Left lobe of liver (tissue), 2 donors: ENCODE measurements at places on chromosomes 4 and X. TPM values are rescaled to one million over a fixed set of nuclear protein-coding genes. Genes with fewer than 3 reads are reported as not detected.

The SH2D1A gene
- total RNA-seq = 0.70 TPM

The HELT gene
- total RNA-seq = not detected

The PPP1R2C gene
- total RNA-seq = not detected

The ENPEP gene
- total RNA-seq = 18.9 TPM

The ARSD gene
- 35.4 TPM for total RNA-seq

The PABPC5 gene
- 0.38 TPM for total RNA-seq

The SMR3B gene
- total RNA-seq = not detected

The TKTL1 gene
- total RNA-seq = not detected

The GLRA3 gene
- not detected for total RNA-seq

The MFAP3L gene
- total RNA-seq = 58.3 TPM

The ZNF157 gene
- not detected for total RNA-seq

The GIMD1 gene
- not detected for total RNA-seq

The SYNPO2 gene
- total RNA-seq = 3.6 TPM

The AIMP1 gene
- 14.3 TPM for total RNA-seq

The ATP2B3 gene
- total RNA-seq = not detected

The BST1 gene
- total RNA-seq = 3.7 TPM

The CYSLTR1 gene
- total RNA-seq = 0.25 TPM

The SHROOM3 gene
- total RNA-seq = 39.9 TPM

The SRPK3 gene
- not detected for total RNA-seq

The RNF128 gene
- total RNA-seq = 39.3 TPM

The SULT1B1 gene
- total RNA-seq = 31.0 TPM

The AADAT gene
- 19.0 TPM for total RNA-seq

The GPR173 gene
- total RNA-seq = 0.23 TPM

The GPM6B gene
- total RNA-seq = 0.48 TPM

The TLR10 gene
- 0.08 TPM for total RNA-seq

The DTHD1 gene
- 0.05 TPM for total RNA-seq

The DCK gene
- total RNA-seq = 1.9 TPM

The GPR50 gene
- total RNA-seq = not detected

The BMX gene
- 0.78 TPM for total RNA-seq

The C4orf51 gene
- total RNA-seq = not detected

The MAGEB6B gene
- total RNA-seq = not detected

The NLGN4X gene
- 1.5 TPM for total RNA-seq

The DSPP gene
- total RNA-seq = not detected

The SHOX gene
- not detected for total RNA-seq

The TBCK gene
- total RNA-seq = 17.6 TPM

The FGFR3 gene
- total RNA-seq = 48.5 TPM

The SPANXA2 gene
- not detected for total RNA-seq

The KIAA1210 gene
- not detected for total RNA-seq

The SMIM10 gene
- 0.33 TPM for total RNA-seq

The DMD gene
- total RNA-seq = 32.2 TPM

The CENPVL1 gene
- total RNA-seq = not detected

The HPSE gene
- total RNA-seq = 0.75 TPM

The DNAAF6 gene
- total RNA-seq = not detected

The PDLIM3 gene
- total RNA-seq = 1.7 TPM

The SAT1 gene
- 227 TPM for total RNA-seq

The PRSS12 gene
- 0.83 TPM for total RNA-seq

The MAGEB1 gene
- total RNA-seq = not detected

The F11 gene
- 171 TPM for total RNA-seq

The FGF5 gene
- total RNA-seq = not detected

The GAGE12J gene
- 0.73 TPM for total RNA-seq

The TKTL2 gene
- not detected for total RNA-seq

The TASL gene
- total RNA-seq = 0.48 TPM

The SOD3 gene
- 2.9 TPM for total RNA-seq

The GC gene
- total RNA-seq = 3,366 TPM

The TMEM47 gene
- total RNA-seq = 9.4 TPM

The PRRG1 gene
- total RNA-seq = 6.3 TPM
